GM04503 (cell line): ENCODE measurements at places on chromosomes 4 and X.
A peak's percentile ranks its signal among the peaks of the same experiment; 100 is the strongest.

DNA sequence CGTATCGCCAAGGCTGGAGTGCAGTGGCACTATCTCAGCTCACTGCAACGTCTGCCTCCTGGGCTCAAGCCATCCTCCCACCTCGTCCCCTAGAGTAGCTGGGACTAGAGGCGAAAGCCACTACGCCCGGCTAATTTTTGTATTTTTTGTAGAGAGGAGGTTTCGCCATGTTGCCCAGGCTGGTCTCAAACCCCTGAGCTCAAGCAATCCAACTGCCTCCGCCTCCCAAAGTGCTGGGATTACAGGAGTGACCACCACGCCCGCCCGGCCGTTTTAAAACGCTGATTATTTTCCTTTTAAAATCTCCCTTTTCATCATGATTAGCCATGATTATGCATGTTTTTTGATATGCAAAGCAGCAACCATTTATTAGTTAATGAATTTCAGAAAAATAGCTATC, 2.2 kb downstream of the N4BP2 start:
- DNase-seq = no peak

GRCh38 chr4:55337944-55338343, 8.1 kb upstream of the SRD5A3 start:
- no peak for DNase-seq

DNA sequence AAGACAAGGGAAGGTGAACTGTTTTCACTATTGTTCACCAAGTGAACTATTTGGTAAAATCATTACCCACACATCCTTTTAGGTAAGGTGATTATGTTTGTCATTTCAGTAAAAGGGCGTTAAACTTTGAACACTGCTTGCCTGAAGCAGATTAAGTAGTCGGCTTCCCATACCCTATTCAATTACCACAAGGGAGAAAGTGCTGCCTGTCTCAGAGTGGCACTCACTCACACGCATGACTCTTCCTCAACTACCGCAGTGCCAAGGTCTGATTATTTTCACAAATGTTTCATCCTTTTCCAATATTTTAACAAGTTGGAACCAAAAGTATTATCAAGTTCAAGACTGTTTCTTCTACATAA, 11.0 kb downstream of the VEGFC start:
- DNase-seq = no peak

DNA sequence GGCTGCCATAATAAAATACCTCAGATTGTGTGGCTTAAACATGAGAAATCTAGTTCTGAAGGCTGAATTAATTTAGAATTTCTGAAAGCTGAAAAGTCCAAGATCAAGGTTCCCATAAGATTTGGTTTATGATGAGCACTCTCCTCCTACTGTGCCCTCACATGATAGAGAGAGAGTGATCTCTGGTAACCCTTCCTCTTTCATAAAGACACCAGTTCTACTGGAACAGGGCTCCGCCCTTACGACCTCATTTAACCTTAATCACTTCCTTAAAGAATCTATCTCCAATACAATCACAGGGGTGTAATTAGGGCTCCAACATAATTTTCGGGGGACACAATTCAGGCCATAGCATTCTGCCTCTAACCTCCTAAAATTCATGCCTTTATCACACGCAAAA, 194.0 kb upstream of the MAB21L2 start:
- no peak for DNase-seq

GRCh38 chr4:116438981-116439729, 646.2 kb downstream of the TRAM1L1 start:
- DNase-seq = no peak

GRCh38 chr4:105815701-105816100, 79.6 kb upstream of the NPNT start:
- DNase-seq = peak; percentile 24

GRCh38 chrX:13281289-13281688, 38.6 kb downstream of the ATXN3L start:
- no peak for DNase-seq

DNA sequence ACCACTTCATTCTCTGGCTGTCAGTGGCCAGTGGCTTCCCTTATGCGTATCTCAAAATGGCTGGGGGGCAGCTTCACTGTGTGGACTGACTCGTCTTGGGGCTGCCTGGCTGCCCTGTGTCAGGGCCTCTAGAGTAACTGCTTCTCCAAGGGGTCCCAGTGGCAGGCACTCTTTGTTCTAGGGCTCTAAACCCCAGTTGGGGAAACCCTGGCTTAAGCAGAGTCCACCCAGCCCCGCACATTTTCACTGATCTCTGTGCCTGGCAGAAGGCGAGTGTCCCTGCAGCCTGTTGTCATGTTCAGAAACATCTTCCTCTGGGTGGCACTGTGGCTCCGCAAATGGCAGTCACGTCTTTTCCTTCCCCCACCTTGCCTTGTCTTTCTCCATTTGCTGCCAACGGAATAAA, 59.7 kb downstream of the NBDY start:
- no peak for DNase-seq

DNA sequence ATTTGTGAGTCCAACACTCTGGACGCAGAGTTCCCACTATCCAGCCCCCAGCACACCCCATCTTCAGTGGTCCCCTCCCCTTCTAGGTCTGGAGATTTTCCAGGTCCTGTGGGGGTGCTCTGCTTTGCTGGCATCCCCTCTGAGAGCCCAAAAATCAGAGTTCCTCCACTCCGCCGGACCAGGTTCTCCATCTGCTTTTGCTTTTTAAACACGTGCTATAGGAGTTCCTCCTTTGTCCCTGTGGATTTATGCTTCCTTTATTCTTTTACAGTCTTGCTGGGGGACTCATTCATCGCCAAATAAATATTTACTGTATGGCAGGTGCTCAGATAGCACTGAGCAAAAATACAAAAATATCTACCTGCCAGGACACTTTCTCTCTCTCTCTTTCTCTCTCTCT, 324.7 kb downstream of the STK32B start:
- DNase-seq = no peak

GRCh38 chr4:71571346-71571745, 212.5 kb downstream of the GC start:
- no peak for DNase-seq

DNA sequence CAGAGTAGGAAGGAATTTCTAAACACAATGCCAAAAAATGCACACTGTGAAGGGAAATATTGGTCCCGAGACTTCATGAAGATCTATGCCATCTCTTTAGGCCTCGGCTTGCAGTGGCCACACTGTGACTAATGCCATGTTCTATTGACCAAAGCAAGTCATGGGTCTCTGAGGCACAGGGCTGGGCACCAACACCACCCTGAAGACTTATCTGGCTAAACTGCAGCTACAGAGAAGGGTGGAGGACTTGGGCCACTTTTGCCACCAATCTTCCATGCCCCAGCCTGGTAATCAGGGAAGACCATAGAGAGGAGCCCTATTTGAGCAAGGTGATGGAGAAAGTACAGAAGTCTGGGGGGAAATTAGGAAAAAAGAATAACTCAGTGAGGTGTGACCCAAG, 42.1 kb downstream of the HMX1 start:
- DNase-seq = no peak

GRCh38 chr4:38774181-38774955, 8.4 kb downstream of the TLR10 start:
- no peak for DNase-seq

GRCh38 chr4:91600301-91600700, 703.5 kb upstream of the GRID2 start:
- no peak for DNase-seq

DNA sequence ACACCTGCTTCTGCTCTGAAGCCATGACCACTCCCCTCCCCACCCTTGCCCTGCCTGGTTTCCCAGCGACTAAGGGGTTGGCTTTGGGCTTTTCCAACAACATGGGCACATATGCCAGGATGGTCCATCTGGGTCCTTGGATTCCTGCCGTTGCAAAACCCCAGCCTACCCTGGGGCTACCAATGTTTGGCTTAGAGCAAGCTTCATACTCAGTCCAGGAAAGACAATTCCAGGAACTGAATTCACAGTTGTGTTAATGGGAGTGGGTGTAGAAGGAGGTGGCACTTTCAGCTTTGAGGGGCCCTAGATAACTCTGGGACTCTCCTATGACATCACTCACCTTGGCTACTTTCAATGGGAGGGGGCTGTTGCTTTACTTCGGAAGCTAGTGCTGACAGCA, 9.0 kb downstream of the FGFBP1 start:
- DNase-seq = no peak

GRCh38 chr4:101044766-101045165, 302.6 kb downstream of the PPP3CA start:
- DNase-seq = no peak

DNA sequence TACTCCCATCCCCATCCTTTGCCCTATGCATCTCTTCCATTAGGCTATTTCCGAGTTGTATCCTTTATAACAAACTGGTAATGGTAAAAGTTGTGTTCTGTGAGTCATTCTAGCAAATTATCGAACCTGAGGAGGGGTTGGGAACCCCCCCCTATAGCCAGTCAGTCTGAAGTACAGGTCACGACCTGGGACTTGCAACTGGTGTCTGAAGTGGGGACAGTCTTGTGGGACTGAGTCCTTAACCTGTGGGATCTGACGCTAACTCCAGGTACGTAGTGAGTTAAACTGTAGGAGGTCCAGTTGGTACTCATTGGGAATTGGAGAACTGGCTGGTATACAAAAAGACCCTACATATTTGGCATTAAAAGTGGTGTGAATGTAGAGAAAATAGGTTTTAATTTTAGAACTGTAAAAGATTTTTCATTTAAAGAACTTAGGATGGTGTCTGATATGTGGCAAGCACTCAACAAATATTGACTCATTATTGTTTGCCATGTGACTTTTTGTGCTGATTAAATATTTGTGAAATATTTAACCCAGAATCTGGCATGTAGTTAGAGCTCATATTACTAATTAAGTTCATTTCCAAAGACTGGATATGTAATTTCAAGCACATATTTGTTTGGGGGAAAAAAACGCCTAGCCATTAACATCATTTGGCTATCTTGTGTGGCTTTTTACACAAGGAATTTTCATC, 50.7 kb downstream of the CHST7 start:
- no peak for DNase-seq

- DNase-seq = no peak
Observed at GRCh38 chrX:123072686-123073385, 111.2 kb upstream of the GRIA3 start.

DNA sequence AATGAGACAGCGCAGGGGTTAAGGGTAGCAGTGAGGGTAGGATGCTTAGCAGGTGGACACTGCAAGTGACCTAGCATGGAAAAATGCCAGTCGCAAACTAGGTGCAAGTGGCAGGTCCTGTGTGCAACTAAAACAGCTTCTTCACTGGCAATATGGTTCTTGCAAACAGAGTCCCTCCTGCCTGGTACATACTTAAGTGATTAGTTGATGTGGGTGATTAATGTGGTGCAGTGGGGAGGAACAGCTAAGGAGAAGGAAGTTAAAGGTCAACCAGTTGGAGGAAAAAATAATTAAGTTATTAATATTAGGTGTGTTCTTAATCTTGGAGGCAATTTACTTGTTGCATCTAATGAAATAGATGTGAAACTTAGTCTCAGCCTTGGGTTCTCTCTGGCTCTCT, 121.6 kb upstream of the IGFBP7 start:
- DNase-seq = no peak
